ENCODE measurements at places on chromosomes 13 and 19. TPM values are rescaled to one million over a fixed set of nuclear protein-coding genes. Genes with fewer than 3 reads are reported as not detected.

GRCh38 chr13:40306817-40307216 lies 359.6 kb downstream of the FOXO1 start:
- no peak overlapping the region for H3K4me3 ChIP-seq
- H3K27ac ChIP-seq, result no peak overlapping the region
- peaks cover 5% of the 10 kb centered on the region for H3K4me1 ChIP-seq
- DNase-seq, result no peak
- H3K27me3 ChIP-seq, result no peaks in the 10 kb centered on the region

DNA sequence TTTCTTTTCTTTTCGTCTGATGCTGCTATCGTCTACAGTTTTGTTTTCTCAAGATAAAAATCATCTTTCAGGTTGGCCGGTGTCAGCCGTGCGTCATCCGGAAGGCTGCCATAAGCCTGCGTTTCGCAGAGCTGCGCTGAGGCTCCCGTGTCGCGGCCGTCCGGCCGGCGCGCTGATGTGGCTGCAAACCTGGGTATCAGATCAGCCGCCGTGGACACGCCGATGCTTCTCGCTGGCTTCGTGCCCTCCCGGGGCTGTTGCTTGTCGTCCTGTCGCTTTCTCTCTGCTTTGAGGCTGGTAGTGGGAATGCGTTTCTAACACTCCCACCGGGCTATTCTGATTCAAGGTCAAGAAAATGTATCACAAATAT lies 45.9 kb upstream of the TFDP1 start:
- no peak for DNase-seq
- H3K4me1 ChIP-seq, result no peaks in the 10 kb centered on the region
- peaks cover 14% of the 10 kb centered on the region for H3K36me3 ChIP-seq
- no peak overlapping the region for H3K27ac ChIP-seq
- no peak overlapping the region for H3K4me3 ChIP-seq

DNA sequence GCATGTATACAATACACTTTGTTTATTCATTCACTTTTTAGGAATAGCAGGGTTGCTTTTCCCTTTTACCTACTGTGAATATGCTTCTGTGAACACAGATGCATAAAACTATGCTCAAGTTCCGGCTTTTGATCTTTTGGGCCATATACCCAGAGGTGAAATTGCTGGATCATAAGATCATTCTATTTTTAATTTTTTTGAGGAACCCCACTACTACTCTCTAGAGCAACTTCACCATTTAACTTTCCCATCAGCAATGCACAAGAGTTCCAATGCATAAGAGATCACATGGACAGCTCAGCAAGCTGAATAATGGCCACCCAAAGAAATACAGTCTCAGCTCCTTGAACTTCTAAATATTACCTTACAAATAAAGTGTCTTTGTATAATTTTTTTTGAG lies 17.0 kb upstream of the SIGLEC10 start:
- H3K4me1 ChIP-seq, result peaks cover 13% of the 10 kb centered on the region
- no peak overlapping the region for H3K4me3 ChIP-seq
- no peaks in the 10 kb centered on the region for H3K36me3 ChIP-seq

- no peak overlapping the region for H3K4me3 ChIP-seq
- H3K27me3 ChIP-seq, result no peaks in the 10 kb centered on the region
- H3K4me1 ChIP-seq, result no peaks in the 10 kb centered on the region
- DNase-seq, result no peak
These were observed 273.8 kb downstream of the LHFPL6 start for GRCh38 chr13:39329182-39329639.

- peak overlapping the region; percentile 96 for H3K27ac ChIP-seq
- peaks cover 66% of the 10 kb centered on the region for H3K4me1 ChIP-seq
- no peaks in the 10 kb centered on the region for H3K27me3 ChIP-seq
- peak overlapping the region; percentile 98 for H3K4me3 ChIP-seq
- H3K36me3 ChIP-seq, result peaks cover 58% of the 10 kb centered on the region
- DNase-seq, result peak; percentile 91
These were observed 2.0 kb downstream of the SLC1A5 start for GRCh38 chr19:46786236-46787039.

DNA sequence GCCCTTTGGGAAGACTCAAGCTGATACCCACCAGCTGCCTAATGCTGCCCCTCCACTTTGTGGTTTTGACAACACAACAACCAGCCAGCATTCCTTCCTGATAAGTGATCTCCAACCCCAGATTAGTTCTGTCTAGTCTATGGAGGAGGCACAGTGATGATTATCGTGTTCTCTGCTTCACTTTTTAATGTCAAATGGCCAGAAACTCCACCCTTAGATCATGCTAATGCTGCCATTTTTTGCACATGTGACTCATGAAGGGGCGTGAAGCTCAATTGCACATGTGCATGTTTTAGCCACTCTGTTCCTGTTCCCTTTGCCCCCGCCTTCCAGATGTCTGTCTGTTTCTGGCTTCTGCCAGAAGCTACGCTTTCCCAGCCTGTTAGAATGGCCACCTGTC lies 199.8 kb downstream of the COG6 start:
- peaks cover 5% of the 10 kb centered on the region for H3K27me3 ChIP-seq
- no peak overlapping the region for H3K4me3 ChIP-seq
- no peak for DNase-seq
- H3K36me3 ChIP-seq, result peaks cover 2% of the 10 kb centered on the region
- H3K4me1 ChIP-seq, result no peaks in the 10 kb centered on the region

- H3K4me1 ChIP-seq, result peaks cover 75% of the 10 kb centered on the region
- peak overlapping the region; percentile 99 for H3K27ac ChIP-seq
- DNase-seq, result peak; percentile 86
- H3K36me3 ChIP-seq, result peaks cover 2% of the 10 kb centered on the region
- H3K4me3 ChIP-seq, result peak overlapping the region; percentile 79
These were observed 11.7 kb upstream of the ADGRE5 start for GRCh38 chr19:14369399-14370168.

DNA sequence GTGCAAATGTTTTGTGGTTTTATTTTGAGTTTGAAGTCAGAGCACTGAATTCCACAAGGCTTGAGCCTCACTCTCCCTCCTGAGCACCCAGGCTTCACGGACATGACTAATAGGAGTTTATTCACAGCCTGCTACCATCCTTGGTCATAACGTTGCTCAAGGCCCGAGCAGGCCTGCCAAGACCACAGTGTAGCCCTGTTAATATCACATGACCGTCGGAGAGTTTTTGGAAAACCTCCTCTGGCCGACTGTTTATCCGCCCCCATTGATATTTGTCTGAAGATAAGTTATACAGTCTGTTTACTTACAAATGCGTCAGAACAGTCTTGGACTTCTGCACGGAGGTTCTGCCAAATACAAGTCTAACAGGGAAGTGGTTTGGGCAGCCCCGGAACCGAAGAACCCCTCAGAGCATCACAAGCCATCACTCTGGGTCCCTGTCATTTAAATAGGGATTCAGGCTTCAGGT lies 89.9 kb downstream of the COL4A2 start:
- H3K27me3 ChIP-seq, result peaks cover 42% of the 10 kb centered on the region
- no peak overlapping the region for H3K27ac ChIP-seq
- DNase-seq, result no peak
- H3K4me3 ChIP-seq, result no peak overlapping the region
- H3K4me1 ChIP-seq, result no peaks in the 10 kb centered on the region

DNA sequence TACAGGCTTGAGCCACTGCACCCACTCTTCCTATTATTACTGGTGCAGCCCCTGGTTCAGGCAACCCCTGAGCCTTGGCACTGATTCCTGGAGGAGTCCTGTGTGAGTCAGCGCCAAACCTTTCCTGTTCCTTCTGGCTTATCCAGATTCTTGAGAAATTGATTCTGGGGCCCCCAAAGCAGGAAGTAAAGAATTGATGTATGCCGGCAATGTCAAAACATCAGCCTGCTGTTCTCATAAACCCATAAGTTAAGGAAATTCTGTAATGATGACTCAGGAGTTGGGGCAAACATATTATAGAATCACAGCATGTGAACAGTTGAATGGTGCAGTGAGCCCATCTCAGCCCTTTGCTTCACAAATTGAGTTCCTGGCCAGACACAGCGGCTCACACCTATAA lies 1.4 kb upstream of the OR7G3 start:
- H3K27me3 ChIP-seq, result peaks cover 8% of the 10 kb centered on the region
- peaks cover 9% of the 10 kb centered on the region for H3K4me1 ChIP-seq
- H3K4me3 ChIP-seq, result no peak overlapping the region
- H3K27ac ChIP-seq, result no peak overlapping the region
- H3K36me3 ChIP-seq, result no peaks in the 10 kb centered on the region

DNA sequence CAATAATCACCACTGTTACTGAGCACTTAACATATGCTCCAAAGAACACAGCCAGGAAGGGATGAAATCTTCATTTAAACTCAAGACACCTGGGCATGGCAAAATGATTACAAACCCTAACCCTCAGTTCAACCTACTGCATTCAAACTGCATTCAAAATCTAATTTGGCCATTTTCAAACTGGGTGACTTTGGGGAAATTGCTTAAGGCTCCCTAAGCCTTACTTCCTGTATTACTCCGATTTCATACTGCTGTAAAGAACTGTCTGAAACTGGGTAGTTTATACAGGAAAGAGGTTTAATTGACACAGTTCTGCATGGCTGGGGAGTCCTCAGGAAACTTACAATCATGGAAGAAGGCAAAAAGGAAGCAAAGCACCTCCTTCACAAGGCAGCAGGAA lies 50.4 kb downstream of the CBY2 start:
- H3K4me1 ChIP-seq, result no peaks in the 10 kb centered on the region
- no peak overlapping the region for H3K27ac ChIP-seq
- DNase-seq, result no peak
- peaks cover 2% of the 10 kb centered on the region for H3K27me3 ChIP-seq
- H3K36me3 ChIP-seq, result no peaks in the 10 kb centered on the region

DNA sequence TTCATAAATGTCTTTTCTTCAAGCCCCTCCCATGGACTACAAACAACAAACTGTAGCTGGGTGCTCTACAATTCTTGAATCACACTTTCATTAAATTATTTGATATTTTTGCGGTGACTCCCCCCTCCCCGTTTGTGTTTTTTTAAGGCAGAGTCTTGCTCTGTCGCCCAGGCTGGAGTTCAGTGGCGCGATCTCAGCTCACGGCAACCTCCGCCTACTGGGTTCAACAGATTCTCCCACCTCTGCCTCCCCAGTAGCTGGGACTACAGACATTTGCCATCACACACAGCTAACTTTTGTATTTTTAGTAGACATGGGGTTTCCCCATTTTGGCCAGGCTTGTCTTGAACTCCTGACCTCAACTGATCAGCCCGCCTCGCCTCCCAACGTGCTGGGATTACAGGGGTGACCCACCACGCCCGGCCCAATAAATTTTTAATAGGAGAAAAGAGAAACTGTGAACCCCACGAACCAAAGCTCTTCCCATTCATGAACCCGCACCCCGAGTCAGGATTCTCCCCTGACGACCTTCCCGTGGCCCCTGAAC lies 703 bp downstream of the ZNF506 start:
- peaks cover 75% of the 10 kb centered on the region for H3K36me3 ChIP-seq
- peak; percentile 24 for DNase-seq
- H3K27ac ChIP-seq, result peak overlapping the region; percentile 100
- peaks cover 34% of the 10 kb centered on the region for H3K4me1 ChIP-seq
- no peaks in the 10 kb centered on the region for H3K27me3 ChIP-seq

- peaks cover 60% of the 10 kb centered on the region for H3K4me1 ChIP-seq
- no peaks in the 10 kb centered on the region for H3K27me3 ChIP-seq
- H3K27ac ChIP-seq, result peak overlapping the region; percentile 96
- peak overlapping the region; percentile 34 for H3K4me3 ChIP-seq
- peak; percentile 44 for DNase-seq
- peaks cover 6% of the 10 kb centered on the region for H3K36me3 ChIP-seq
These were observed 35.3 kb downstream of the RGCC start for GRCh38 chr13:41492432-41493260.

- H3K4me3 ChIP-seq, result peak within 1 kb of the TSS; percentile 40
- peak; percentile 50 for DNase-seq
- H3K27ac ChIP-seq, result no peak within 1 kb of the TSS
- H3K4me1 ChIP-seq, result peaks cover 23% of the 10 kb centered on the region
These were observed at the start of gene SIGLEC10 for GRCh38 chr19:51417107-51417809. Gene SIGLEC10, minus strand, starts transcription at chr19:51417642. Its CDS starts 61 bp downstream, at chr19:51417581.

- no peak overlapping the region for H3K4me3 ChIP-seq
- peaks cover 12% of the 10 kb centered on the region for H3K4me1 ChIP-seq
- H3K27ac ChIP-seq, result no peak overlapping the region
These were observed 35.6 kb downstream of the GADD45B start for GRCh38 chr19:2511570-2511969.

DNA sequence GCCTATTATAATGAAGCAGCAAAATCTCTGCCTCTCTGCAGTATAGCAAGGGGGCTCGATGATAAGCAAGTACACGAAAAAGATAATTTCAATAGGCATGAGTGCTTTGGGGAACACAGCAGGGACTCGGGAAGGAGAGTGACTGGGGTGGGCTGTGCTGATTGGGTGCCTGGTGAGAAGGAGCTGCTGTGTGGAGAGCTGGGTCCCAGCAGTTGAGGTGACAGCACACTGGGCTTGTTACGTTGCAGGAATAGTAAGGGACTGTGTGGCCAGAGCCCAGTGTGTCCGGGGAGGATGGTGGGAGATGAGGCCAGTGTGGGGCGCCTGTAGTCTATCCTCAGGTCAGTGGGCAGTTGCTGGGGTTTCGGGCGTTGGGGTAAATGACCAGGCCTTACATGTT lies 17.4 kb downstream of the WDR62 start:
- no peak for DNase-seq
- no peaks in the 10 kb centered on the region for H3K27me3 ChIP-seq
- no peaks in the 10 kb centered on the region for H3K4me1 ChIP-seq
- H3K36me3 ChIP-seq, result peaks cover 64% of the 10 kb centered on the region

- peaks cover 60% of the 10 kb centered on the region for H3K4me1 ChIP-seq
- H3K27me3 ChIP-seq, result no peaks in the 10 kb centered on the region
- DNase-seq, result no peak
- H3K4me3 ChIP-seq, result peak overlapping the region; percentile 89
- peaks cover 4% of the 10 kb centered on the region for H3K36me3 ChIP-seq
These were observed 8.6 kb upstream of the MKNK2 start for GRCh38 chr19:2059422-2060201.

GRCh38 chr13:34567597-34567996 lies 374.5 kb upstream of the NBEA start:
- no peaks in the 10 kb centered on the region for H3K4me1 ChIP-seq
- no peak overlapping the region for H3K27ac ChIP-seq
- DNase-seq, result no peak
- no peak overlapping the region for H3K4me3 ChIP-seq
- no peaks in the 10 kb centered on the region for H3K27me3 ChIP-seq
- H3K36me3 ChIP-seq, result no peaks in the 10 kb centered on the region

DNA sequence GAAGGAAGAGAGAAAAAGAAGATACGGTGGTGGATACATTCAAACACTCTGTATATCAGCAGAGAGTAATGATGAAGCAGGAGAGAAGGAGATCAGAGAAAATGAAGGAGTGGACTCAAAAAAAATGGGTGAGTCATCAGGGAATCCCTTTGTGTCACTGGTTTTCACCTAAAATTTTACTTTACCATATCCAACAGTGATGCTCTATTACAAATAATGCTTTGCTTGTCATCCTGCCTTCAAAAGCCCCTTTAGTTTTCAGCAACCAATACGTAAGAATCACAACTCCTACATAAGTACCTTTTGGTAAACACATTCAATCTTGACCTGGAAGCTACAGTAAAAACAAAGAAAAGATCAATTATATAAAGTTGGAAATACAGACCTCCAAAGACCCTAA lies 88.8 kb downstream of the ENOX1 start:
- H3K4me3 ChIP-seq, result no peak overlapping the region

The DNAJC3 gene
- total RNA-seq, result 17.4 TPM

The ZSCAN22 gene
- total RNA-seq, result 4.8 TPM

The HNRNPM gene
- 283 TPM for total RNA-seq

The WDR62 gene
- total RNA-seq, result 43.6 TPM

The TUBA3C gene
- not detected for total RNA-seq

The CYP4F8 gene
- total RNA-seq, result not detected
